ENCODE measurements at places on chromosomes 3 and 15.

DNA sequence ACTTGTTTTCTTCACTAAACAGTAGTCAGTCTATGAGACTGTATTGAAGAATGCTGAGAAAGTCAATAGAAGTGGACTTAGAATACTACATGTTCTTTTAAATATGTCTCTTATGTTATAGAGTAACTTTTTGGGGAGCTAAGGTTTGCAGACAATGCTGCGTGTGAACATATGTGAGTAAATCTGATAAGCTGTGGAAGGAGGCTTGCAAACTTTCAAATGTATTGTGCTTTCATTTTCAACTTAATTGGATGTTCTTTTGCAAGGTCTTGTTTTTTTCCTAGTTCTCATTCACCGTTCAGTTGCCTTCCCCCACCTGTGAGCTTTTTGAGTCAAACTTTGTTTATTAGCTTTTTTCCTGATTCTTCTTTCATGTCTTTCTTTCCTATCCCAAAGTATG is 176.2 kb downstream of the LPP start:
- no peak for DNase-seq

- DNase-seq, result no peak
These were observed 33.6 kb downstream of the MORF4L1 start for GRCh38 chr15:78906316-78906620.

GRCh38 chr15:69664572-69665571 is 212.3 kb downstream of the RPLP1 start:
- DNase-seq, result no peak

- DNase-seq, result no peak
These were observed 90.2 kb downstream of the EDEM1 start for GRCh38 chr3:5277612-5278236.

DNA sequence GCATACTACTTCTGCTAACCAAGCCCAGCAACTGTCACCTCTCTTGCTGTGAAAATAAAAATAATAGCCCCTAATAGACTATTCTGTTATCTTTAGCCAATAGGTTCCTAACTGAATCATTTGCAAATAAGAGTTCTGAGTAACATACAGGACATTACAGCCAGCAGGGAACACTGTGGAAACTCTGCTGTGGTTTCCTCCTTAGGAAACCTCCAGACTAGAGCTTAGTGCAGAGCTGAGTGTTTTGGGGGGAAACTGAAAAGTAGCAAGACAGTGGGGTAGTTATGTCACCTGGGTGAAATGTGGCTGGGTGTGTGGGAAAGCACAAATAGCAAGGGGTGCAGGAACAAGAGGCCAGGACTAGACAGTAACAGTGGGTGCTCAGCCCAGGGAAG is 32.4 kb downstream of the DZIP1L start:
- DNase-seq, result no peak

DNA sequence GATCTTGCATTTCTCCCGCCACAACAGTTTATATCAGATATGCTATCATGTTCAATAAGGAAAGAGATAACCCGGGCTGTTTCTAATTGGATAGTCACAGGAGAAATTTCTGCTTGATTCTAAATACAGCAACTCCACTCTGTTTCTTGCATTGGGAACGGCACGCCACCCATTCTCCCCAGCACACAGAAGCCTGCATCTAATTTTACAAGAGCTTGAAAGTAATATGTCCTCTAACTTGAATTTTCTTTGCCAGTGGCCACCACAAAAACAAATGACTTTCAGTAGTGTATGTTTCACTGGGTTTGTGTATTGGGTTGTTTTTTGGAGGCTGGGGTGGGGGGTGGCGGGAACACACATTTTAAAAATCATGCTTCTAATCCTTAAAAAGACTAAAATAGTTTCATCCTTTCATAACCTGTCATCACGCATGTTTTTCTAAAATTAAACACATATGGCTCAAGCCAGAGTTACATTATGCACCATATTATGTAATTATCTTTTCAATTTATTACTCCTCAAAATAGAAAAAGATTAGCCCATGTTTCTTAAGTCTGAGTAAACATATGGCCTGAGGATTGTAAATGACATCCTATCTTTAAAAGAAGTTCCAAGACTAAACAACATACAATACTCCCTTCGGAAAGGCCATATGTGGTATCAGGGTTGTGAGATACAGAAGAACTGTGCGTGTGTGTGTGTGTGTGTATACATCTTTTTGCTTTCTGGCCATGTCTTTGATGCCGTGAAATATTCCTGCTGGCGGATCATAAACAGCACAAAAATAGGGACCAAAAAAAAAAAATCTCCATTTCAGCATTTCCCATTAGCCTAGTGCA is 176.3 kb downstream of the FOXP1 start:
- no peak for DNase-seq

DNA sequence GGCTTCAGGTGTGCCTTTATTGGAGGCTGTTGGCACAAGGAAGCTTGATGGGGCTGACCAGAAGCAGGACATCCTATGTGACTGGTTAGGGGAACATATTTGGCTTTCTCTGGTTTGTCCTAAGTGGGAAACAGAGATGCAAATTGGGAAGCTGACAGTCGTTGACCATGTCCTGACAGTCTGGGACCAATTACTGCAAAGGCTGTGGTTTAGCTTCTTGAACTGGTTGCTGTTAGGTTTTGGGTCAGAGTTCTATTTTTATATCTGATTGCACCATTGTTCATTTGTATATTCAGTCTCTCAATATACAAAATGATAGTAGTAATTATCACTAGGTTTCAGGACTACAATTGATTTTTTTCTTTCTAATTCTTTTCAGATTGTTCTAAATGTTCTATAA is 36.8 kb downstream of the SNTN start:
- DNase-seq, result no peak

DNA sequence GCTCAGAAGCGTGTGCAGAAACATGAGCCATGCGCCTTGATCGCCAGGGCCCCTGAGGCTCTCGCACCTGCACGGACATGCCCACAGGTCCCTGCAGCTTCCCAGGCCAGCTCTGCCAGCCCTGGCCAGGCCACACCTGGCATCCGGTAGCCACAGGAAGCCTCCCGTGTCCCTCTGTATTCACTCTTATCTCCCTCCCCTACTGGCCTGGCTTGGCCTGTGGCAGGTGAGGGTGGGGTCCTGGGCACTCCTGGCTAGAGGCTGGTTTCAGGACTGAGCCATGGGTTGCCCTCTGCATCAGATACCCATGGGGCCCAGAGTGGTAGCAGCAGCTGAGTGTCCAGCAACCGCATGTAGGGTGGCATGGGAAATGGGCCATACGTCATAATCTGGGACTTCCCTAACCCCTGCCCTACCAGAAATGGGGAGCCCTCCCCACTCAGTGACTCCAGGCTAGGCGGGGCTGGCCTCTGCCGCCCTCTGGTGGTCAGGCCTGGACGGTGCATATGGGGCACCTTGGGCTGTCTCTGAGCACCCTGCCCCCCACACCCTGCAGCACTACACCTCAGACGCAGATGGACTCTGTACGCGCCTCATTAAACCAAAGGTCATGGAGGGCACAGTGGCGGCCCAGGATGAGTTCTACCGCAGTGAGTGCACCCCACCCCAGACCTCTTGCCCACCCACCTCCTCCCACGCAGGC is 12.6 kb upstream of the LMAN1L start:
- DNase-seq, result peak; percentile 88

GRCh38 chr3:127491909-127492308 is 98.6 kb downstream of the TPRA1 start:
- DNase-seq, result no peak

GRCh38 chr3:7209098-7209497 is 348.2 kb downstream of the GRM7 start:
- no peak for DNase-seq

GRCh38 chr3:135007607-135008006 is 212.5 kb downstream of the EPHB1 start:
- no peak for DNase-seq

DNA sequence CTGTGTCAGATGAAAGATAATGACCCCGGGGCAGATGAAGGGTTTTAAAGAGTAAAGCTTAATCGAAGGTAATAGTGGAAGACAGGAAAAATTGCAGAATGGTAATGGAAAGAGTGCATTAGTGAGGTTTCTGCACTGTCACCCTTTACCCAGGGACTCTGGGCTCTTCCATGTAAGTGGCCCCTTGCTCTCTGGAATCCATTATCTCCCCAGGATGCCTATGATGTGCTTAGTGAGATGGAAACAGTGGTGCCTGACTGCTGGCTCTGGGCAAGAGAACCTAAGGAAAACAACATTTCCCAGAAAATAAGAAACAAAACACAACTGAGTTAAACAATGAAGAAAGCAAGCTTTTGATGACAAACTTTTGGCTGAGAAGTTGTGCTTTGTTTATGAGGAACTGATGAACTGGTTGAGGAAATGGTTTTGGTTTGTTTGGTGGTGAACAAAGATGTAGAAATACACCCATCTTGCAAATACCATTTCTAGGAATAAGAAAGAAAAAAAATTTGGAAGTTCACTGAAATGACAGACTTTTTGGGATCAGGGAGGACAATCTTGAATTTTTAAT is 119.9 kb upstream of the RASGRP1 start:
- DNase-seq, result no peak

DNA sequence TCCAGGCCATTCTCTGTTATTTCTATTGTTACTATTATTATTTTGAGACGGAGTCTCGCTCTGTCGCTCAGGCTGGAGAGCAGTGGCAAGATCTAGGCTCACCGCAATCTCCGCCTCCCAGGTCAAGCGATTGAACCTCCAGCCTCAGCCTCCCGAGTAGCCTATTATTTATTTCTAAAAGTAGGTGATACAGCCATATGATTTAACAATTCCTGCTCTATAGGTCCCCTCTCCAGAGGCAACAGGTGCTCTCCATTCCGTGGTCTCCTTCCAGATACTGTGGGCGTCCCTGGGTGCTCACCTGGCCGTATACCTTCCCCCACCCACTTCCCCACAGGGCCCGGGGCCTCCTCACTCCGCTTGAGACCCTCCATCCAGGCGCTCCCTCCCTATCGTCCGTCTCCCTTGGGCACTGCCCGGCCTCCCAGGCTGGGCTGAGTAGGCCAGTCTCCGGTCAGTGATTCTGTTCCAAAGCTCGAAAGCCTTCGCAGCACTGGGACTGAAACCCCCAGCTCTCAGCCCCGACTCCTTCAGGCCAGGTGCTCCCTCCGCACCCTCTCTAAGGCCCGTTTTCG is 708 bp upstream of the PTPN23 start:
- DNase-seq, result no peak

DNA sequence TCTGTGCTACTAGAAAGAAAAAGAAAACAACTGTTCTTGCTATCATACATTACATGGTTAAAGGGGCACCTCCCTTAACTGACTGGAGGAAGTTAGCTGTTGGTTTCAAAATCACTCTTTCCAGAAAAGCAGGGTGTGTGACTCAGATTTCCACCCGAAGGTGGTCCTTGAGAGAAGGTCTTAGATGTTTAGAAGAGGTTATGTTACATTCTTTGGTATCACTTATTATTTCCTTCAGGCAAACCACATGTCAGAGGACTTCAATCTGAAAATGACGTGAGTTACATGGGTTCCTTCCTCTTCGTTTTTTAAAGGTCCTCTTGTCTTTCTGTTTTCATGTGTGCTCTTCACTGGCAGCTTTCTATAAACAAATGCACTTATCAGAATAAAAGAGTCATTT is 307.9 kb upstream of the CBLB start:
- no peak for DNase-seq

DNA sequence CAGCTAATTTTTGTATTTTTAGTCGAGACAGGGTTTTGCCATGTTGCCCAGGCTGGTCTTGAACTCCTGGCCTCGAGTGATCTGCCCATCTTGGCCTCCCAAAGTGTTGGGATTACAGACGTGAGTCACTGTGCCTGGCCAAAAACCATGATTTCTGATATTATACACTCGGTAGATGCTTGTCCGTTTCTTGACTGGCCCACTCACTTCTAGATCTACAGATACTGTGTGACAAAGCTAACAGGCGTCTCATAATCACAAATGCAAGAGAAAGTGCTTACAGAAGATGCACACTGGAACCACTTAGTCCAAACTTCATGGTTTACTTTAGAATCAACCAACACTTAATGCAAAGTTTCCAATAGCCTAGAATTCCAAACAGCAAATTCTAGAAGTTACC is 8.4 kb downstream of the PROK2 start:
- no peak for DNase-seq

- DNase-seq, result no peak
These were observed 26.6 kb downstream of the RNU5B-1 start for GRCh38 chr15:65330934-65331645.

- no peak for DNase-seq
These were observed 24.0 kb upstream of the ACP3 start for GRCh38 chr3:132293251-132293650.

GRCh38 chr3:149319750-149320149 is 13.7 kb downstream of the TM4SF18 start:
- no peak for DNase-seq

GRCh38 chr3:186060222-186060621 is 48.7 kb downstream of the ETV5 start:
- no peak for DNase-seq

- DNase-seq, result no peak
These were observed 398.0 kb downstream of the NAALADL2 start for GRCh38 chr3:175257123-175257522.

All from GM18507 (cell line).